Heart left ventricle (tissue), 16 donors: ENCODE measurements at places on chromosomes 3 and 15. TPM values are rescaled to one million over a fixed set of nuclear protein-coding genes. Genes with fewer than 3 reads are reported as not detected.
A peak's percentile ranks its signal among the peaks of the same experiment; 100 is the strongest.

BFSP2 gene
- not detected for total RNA-seq

BCHE gene
- total RNA-seq = 37.1 TPM

GRCh38 chr3:150335631-150336030, 72.5 kb upstream of the TSC22D2 start:
- H3K36me3 ChIP-seq = no peaks in the 10 kb centered on the region
- H3K4me3 ChIP-seq = no peak overlapping the region
- no peak for DNase-seq
- H3K27me3 ChIP-seq = no peaks in the 10 kb centered on the region
- no peaks in the 10 kb centered on the region for H3K4me1 ChIP-seq

IL5RA gene
- total RNA-seq = 0.13 TPM

- no peak for DNase-seq
- H3K4me1 ChIP-seq = peaks cover 14% of the 10 kb centered on the region
- H3K4me3 ChIP-seq = peak overlapping the region; percentile 0
- H3K27ac ChIP-seq = peak overlapping the region; percentile 96
- H3K27me3 ChIP-seq = no peaks in the 10 kb centered on the region
These were observed 1.7 kb downstream of the RAB11A start for GRCh38 chr15:65870889-65871533.

GRCh38 chr3:143644370-143645089, 203.7 kb downstream of the SLC9A9 start:
- no peaks in the 10 kb centered on the region for H3K27me3 ChIP-seq
- DNase-seq = peak; percentile 26
- no peak overlapping the region for H3K27ac ChIP-seq
- H3K4me3 ChIP-seq = no peak overlapping the region
- H3K36me3 ChIP-seq = no peaks in the 10 kb centered on the region
- H3K4me1 ChIP-seq = no peaks in the 10 kb centered on the region

ADGRG7 gene
- not detected for total RNA-seq

- no peak overlapping the region for H3K27ac ChIP-seq
- H3K4me3 ChIP-seq = no peak overlapping the region
- H3K4me1 ChIP-seq = no peaks in the 10 kb centered on the region
- H3K36me3 ChIP-seq = no peaks in the 10 kb centered on the region
These were observed 223.4 kb downstream of the NR2F2 start for GRCh38 chr15:96553931-96554330.

DNA sequence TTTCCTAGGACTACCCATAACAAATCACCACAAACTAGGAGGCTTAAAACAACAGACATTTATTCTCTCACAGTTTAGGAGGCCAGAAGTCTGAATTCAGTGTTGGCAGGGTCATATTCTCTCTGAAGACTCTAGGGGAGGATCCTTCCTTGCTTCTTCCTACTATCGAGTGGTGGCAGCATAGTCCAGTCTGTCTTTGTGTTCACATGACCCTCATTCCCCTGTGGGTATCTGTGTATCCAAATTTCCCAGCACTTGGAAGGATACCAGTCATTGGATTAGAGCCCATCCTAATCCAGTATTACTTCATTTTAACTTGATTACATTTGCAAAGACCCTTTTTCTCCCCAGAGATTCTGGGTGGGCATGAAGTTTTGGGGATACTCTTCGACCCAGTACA, 63.8 kb downstream of the GMPS start:
- peaks cover 67% of the 10 kb centered on the region for H3K36me3 ChIP-seq
- no peaks in the 10 kb centered on the region for H3K27me3 ChIP-seq
- no peak overlapping the region for H3K27ac ChIP-seq
- DNase-seq = no peak
- no peak overlapping the region for H3K4me3 ChIP-seq
- H3K4me1 ChIP-seq = no peaks in the 10 kb centered on the region

DNA sequence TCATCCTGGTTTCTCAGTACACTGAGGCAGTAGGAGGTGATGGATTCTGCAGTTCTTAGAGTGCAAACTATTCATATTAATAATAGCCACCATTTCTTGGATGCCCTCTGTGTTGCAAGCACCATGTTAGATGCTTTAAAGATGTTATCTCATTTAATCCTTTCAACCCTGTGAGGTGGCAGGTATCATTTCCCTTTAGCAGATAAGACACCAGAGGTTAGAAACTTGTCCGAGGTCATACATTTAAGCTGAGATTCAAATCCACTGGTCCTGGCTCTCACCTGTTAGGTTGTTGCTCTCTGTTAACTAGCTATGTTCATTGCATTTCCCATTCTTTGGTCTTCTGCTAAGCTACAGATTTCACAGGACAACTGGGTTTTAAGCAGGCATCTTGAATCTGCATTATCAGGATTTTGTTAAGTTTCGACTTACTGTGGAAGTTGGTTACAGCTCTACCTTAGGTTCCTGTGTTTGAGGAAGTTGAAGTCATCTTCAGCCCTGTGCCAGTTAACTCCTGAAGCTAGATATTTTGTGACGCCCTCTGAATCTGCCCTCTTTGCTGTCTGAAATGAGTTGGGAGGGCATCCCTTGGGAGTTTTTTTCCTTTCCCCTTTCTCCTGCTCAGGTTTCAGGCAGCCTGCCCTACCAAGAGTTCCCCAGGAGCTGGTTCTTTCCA, 6.4 kb downstream of the PDE8A start:
- DNase-seq = no peak
- peaks cover 3% of the 10 kb centered on the region for H3K4me1 ChIP-seq
- no peak overlapping the region for H3K27ac ChIP-seq
- no peaks in the 10 kb centered on the region for H3K36me3 ChIP-seq
- no peaks in the 10 kb centered on the region for H3K27me3 ChIP-seq

DNA sequence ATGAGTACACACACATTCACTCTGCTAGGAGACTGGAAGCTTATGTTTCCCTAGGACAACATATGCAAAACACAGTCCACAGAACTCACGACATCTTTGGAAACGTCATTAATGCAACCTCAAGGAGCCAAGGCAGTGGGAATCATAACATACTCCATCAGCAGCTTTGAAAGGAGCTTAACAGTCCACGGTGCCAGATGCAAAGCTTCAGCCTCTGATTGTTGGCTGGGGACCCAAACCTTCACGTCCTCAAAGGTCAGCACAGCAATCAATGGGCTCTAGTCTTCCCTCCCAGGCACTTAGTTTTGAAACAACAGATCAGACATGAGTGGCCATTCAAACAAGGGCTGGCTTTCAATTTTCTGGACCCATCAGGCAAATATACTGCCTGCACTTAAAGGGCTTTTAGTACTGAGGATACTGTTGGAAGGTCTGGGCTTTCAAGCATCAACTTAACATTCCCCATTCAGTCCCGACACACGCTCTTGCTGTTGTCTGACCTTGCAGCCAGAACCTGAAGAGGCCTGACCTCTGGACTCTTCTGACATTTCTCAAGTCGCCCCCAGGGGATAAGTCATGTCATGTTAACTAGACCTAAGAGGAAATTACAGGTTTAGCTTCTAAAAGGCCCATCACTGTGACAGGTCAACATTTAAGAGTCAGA, 223.0 kb downstream of the PDZRN3 start:
- peaks cover 42% of the 10 kb centered on the region for H3K4me1 ChIP-seq
- peaks cover 49% of the 10 kb centered on the region for H3K36me3 ChIP-seq
- H3K27me3 ChIP-seq = no peaks in the 10 kb centered on the region
- no peak overlapping the region for H3K4me3 ChIP-seq

DNA sequence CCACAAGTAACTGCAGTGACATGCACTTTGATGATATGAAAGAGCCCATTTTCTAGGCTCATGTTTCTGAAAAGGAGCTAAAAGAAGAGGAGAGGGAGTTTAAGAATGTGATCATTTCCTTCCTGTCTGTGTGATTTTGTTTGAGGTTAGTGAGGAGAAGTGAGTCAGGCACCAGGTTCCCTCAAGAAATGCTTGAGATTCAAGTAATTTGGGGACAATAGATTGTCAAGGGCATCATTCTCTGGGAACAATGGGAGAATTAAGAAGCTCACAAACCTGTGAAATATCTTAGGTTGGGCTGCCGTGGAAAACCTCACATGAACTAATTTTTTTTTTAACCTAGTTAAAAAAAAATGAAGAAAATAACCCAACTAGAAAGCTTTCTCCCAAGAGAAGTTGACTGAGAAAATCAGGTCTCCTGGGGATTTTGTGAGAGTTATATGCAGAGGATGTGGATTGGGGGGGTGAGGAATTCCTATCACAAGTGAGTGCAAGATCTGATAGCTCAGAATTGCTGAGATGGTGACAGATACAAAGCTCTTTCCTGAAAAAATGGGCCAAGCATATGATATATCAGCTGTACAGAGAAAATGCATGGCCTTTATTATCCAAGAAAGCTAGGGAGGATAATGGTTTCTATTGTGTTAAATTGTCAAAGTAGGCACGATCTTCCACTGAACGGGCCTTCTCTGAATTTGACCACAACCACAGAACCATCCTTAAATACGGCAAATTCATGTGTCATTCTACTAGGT, 203.3 kb downstream of the FEZF2 start:
- no peaks in the 10 kb centered on the region for H3K36me3 ChIP-seq
- H3K4me3 ChIP-seq = no peak overlapping the region
- H3K4me1 ChIP-seq = peaks cover 20% of the 10 kb centered on the region
- no peaks in the 10 kb centered on the region for H3K27me3 ChIP-seq
- no peak for DNase-seq
- H3K27ac ChIP-seq = no peak overlapping the region

DNA sequence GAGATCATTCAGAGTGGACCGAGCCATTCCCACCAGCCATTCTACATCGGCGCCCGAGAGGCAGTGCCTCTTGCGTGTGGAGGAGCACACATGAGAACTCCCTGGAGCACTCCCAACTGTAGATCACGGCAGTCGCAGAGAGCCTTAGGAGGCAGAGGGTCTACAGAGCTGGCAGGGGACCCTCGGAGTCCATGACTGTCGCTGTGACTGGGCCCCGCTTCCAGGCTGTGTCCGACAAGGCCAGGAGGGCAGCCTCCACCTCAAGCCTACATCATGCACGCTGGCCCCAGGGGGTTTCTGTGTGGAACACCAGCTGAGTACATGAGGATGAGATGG, 159.0 kb downstream of the CHSY1 start:
- DNase-seq = no peak
- H3K36me3 ChIP-seq = no peaks in the 10 kb centered on the region
- H3K27me3 ChIP-seq = no peaks in the 10 kb centered on the region
- H3K4me1 ChIP-seq = peaks cover 38% of the 10 kb centered on the region

DNA sequence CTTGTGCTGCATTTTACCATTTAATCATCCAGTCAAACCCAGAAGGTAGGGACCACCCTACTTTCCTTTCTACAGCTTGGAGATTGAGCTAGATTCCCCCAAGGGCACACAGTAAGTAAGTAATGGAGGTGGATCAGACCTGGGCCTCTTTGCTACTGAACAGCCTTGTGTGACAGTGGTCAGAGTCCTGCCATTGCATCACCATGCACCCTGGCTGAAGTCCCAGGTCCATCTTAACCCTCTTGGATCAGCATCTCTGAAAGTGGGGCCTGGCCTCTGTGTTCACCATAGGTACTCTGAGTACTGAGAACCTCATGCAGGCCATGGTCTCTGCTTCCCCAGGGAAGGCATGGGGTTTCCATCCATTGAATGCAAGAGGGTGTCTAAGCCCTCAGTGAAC, 34.5 kb upstream of the ATP10A start:
- H3K27ac ChIP-seq = no peak overlapping the region
- no peaks in the 10 kb centered on the region for H3K36me3 ChIP-seq
- no peaks in the 10 kb centered on the region for H3K4me1 ChIP-seq
- H3K4me3 ChIP-seq = no peak overlapping the region
